ENCODE measurements at places on chromosomes 4 and X.

- DNase-seq, result no peak
Observed at GRCh38 chr4:6221301-6221850, 21.0 kb upstream of the JAKMIP1 start.

- DNase-seq, result no peak
Observed at GRCh38 chr4:17322514-17322913, 189.4 kb downstream of the QDPR start.

GRCh38 chr4:20106921-20107320 is 144.8 kb upstream of the SLIT2 start:
- DNase-seq, result no peak

DNA sequence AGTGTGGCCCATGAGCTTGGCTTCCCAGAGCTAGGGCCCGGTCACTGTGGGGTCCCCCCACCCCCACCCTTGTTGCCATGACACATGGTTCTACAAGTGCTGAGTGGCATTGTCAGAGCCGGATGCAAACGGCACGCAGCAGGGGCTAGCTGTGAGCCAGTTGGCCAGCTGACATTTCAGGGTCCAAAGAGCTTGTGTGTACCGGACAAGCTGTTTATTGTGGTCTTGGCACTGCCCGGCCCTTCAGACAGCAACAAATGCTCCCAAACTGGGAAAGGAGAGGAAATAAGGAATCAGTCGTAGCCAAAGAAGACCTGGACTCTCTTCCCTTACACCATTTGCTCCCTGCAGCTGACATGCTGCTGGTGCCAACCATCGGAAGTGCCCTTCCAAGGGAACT is 36.8 kb downstream of the TSC22D3 start:
- DNase-seq, result peak; percentile 29

DNA sequence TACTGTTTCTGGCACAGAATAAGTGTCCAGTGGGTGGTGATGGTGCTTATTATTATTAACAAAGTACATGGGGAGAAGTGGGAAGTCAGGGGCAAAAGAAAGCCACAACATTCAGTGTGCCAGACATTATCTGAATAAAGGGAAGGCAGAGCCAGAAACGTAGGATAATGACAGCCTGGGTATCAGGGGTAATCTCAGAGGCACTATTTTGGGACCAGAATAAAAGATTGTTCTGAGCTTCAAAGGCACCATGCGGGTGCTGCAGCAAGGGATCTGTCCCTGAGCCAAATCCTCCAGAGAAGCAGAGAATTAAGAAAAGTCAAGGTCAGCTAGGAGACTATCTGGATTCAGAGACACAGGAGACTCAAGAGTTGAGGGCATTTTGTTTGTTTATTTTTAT is 328.8 kb upstream of the GATB start:
- DNase-seq, result no peak

DNA sequence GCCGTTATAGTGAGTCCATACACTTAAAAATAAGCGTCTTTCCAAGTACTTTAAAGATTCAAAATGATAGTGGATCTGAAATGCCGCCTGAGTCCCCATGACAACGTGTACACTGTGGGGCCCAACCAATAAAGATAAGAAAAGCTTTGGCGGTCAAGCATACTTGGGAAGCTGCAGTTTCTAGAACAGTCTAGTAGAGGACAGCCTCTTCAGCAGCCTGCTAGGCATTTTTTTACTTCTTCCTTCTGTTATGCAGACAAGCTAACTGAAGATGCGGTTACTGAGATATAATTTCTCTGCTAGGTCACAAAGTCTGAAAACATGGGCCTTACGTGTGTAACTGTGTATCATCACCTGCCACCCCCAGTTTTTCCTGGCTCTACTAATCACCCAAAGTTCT is 402 bp upstream of the UPRT start:
- no peak for DNase-seq

- no peak for DNase-seq
Observed at GRCh38 chr4:123284168-123284567, 112.4 kb upstream of the SPRY1 start.

- peak; percentile 7 for DNase-seq
Observed at GRCh38 chr4:115101675-115102074, 11.7 kb downstream of the NDST4 start.

- no peak for DNase-seq
Observed at GRCh38 chr4:93144644-93145043, 683.9 kb upstream of the ATOH1 start.

- no peak for DNase-seq
Observed at GRCh38 chrX:10168226-10168625, 11.5 kb downstream of the CLCN4 start.

DNA sequence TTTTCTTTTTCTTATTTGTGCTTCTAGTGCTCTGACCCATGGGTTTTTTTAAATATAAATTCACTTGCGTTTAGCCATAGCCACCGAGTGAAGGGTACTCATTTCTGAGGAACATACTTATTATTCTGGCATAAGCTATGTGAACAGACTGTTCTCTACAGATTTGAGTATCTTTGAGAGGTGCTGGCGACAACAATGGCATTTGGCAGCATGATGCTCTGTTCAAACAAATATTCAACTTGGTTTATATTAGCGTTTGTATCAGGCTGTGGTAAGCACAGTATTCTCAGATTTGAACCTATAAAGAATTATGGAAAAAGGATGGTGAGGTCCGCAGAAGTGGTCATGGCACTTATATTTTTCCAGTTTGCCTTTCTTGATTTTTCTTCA is 108.7 kb upstream of the LIMCH1 start:
- no peak for DNase-seq

- no peak for DNase-seq
Observed at GRCh38 chr4:83361416-83362103, 26.9 kb upstream of the HPSE start.

DNA sequence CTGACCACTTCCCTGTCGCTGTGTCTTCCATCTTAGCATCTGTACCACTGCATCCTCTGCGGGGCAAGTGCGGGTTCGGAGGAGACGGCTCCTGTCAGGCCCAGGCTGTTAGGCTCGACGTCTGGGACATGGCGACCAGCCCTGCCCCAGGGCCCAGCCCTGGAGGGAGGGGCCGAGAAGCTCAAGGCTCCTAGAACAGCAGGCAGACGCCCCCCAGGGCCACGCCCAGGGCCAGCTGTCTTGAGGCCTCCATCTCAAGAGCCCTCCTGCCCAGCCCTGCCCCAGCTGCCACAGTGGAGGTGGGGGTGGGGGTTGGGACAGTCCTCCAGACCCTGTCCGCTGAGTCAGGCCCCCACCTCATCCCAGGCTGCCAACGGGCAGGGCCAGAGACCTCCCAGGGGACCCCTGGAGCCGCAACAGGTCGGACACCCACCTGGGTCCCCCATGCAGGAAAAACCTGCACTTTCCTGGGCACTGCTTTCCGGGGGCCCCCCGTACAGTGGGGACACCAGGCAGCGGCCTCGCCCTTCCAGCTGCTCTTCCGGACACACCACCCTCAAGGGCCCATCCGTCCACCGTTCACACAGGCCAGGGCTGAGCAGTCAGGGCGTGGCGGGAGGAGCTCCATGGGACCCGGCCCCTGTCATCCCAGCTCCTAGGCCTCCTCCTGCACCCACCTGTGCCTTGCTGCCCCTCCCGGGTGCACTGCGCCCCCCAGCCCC is 83.1 kb downstream of the FAM53A start:
- DNase-seq, result peak; percentile 1

DNA sequence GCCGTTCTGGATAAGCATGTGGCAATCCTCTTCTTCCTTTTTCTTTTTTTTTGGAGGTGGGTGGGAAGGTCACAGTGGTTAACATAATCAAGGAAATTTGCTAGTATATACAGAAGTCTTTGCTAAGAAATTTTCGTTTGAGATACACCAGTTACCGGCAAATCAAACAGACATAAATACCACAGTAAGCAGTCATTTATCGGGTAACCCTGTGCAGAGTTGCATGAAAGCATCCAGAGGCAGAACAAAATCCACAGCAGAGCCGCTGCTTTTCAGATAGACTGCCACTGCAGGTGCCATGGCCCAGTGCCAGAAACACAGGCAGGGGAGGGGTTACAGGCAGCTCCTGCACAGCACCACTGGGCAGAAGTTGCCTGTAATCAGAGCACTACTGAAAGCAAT is 179.1 kb upstream of the MAB21L2 start:
- DNase-seq, result no peak

- no peak for DNase-seq
Observed at GRCh38 chr4:33064238-33064637, 2344.1 kb downstream of the PCDH7 start.

DNA sequence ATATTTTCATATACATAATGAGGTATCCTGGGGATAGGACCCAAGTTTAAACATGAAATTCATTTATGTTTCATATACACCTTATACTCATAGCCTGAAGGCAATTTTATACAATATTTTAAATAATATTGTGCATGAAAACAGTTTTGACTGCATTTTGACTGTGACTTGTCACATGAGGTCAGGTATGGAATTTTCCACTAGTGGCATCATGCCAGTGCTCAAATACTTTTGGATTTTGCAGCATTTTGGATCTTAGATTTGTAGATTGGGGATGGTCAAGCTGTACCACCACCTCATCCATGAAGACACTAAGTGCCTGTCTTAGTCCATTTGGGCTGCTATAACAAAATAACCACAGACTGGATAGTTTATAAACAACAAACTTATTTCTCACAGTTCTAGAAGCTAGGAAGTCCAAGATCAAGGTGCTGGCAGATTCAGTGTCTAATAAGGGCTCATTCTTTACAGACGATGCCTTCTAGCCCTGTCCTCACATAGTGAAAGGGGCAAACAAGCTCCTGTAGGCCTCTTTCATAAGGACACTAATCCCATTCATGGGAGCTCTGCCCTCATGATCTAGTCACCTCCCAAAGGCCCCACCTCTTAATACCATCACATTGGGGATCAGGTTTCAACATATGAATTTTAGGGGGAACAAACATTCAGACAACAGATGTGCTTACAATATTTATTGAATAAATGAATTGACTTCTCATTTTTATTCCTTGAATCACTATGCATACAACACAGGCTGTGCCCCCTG is 9.4 kb downstream of the NUDT6 start:
- peak; percentile 46 for DNase-seq

GRCh38 chrX:11451151-11451550 is 157.9 kb downstream of the AMELX start:
- DNase-seq, result no peak

- no peak for DNase-seq
Observed at GRCh38 chrX:15073313-15073712, 196.6 kb downstream of the ASB9 start.

DNA sequence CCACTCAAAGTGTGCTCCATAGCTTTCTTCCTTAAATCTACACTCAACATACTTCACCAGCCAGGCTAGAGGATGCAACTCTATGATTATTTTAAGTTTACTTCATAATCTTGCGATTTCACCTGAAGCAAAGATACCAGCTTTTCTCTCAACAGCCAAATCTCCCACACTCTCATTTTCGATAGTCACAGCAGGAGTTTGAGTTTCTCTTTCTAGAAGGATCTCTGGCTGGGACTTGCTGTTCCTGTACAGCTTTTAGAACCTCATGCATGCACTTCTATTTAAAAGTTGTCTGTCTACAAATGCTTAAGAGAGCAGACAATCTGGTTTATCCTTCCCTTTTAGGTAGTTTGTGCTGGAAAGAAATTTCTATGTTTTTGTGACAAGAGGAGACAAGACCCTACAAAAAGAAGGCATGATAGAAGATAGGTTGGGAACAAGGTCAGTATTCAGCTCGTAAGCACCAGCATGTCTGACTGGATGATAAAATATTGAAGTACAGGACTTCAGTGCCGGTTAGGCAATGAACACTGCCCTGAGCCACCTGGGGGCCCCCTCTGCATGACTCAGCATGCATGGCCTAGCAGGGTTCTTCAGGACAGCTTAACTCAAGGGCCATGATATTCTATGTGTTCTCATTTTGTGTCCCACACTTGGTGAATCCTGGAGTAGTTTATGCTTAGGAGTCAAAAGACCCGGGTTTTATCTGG is 65.6 kb downstream of the ATXN3L start:
- DNase-seq, result peak; percentile 65

Data from LHCN-M2 (cell line).